Epithelial cell of esophagus (primary cell): ENCODE measurements at places on chromosomes 12 and 14.
A peak's percentile ranks its signal among the peaks of the same experiment; 100 is the strongest.

- peak; percentile 95 for DNase-seq
These were observed 149.7 kb upstream of the ARHGAP5 start for GRCh38 chr14:31927348-31927832.

DNA sequence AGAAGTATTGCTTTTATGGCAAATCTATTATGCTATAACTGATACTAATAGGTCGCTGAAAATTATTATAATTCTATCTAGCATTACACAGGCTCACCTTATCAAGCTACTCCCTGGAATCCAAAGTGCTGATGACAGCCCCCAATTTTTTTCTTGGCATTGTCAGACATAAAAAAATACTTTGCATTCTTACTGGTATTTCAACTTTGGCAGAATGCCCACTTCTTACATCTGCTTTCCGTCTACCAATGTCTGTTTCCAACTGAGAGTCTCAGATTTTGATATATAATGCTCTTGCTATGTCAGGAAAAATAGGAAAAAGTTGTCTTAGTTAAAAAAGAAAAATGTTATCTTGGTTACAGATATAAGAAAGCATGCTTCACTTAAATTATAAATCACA lies 615.4 kb downstream of the C12orf50 start:
- DNase-seq, result peak; percentile 6

DNA sequence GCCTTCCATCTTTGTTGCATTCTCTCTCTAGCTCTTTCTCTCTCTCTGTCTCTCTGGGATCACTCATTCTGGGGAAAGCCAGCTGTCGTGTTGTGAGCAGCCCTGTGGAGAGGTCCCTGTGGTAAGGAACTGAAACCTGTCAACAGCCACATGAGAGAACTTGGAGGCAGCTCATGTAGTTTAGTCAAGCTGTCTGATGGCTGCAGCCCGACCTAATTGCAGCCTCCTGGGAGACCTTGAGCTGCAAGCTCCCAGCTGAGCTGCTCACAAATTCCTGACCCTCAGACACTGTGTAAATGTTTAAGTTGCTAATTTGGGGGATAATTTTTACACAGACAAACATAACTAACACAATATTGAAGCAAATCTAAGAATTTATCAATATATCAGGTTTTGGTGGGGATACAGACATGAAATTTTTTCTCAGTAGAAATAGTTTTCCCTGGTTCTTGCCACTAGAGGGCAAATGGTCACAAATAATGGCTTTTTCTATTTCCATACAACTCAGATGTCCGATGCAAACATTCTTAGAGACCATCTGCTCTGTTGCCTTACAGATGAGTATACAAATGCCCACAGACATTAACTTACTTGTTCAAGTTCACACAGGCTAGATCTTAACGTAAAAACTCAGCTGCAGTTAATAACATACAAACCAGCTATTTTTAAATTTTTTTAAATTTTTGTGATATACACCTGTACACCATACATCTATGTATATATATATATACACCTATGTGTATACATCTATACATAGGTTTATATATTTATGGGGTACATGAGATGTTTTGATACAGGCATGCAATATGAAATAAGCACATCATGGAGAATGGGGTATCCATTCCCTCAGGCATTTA lies 15.5 kb upstream of the KRR1 start:
- DNase-seq, result peak; percentile 59

GRCh38 chr12:75712223-75712622 lies 200.8 kb upstream of the KRR1 start:
- DNase-seq, result peak; percentile 89

GRCh38 chr12:107225635-107226034 lies 132.3 kb upstream of the CRY1 start:
- no peak for DNase-seq

DNA sequence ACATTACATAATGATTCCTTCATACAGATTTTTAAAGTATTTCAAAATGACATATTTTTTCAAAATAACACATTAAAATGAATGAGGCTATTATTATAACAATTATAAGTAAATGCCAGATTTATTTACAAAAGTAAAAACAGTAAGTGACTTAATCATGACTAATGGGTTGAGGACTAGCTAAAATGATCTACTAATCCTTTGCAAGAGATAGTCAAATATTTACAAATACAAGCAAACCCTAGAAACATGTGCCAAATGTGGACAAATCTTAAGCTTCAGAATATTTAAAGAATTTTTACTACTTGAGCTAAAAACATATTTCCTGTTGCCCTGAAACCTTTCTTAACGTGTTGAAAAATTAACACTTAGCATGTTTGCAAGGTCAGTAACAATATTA lies 74.8 kb downstream of the KIF21A start:
- peak; percentile 26 for DNase-seq

DNA sequence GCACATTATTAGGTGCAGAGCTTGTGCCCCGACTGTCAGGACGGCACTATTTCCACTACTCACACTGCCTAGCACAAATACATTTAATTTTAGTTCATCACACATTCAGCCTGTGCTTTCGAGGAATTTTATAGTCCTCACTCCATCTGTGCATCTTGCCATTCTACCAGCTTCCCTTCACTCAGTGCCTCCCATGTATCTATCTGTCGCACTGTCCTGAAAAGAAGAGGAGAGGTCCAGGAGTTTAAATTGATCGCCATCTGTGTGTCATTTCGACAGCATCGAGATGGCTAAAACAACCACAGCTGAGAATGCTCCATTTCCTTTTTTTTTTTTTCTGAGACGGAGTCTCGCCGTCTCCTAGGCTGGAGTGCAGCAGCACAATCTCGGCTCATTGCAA lies 97.6 kb upstream of the FOXN3 start:
- no peak for DNase-seq

- peak; percentile 38 for DNase-seq
These were observed 12.1 kb downstream of the ZFHX2 start for GRCh38 chr14:23539248-23540140.

GRCh38 chr14:89576145-89576927 lies 159.3 kb upstream of the FOXN3 start:
- no peak for DNase-seq

- DNase-seq, result no peak
These were observed 38.5 kb downstream of the NT5DC3 start for GRCh38 chr12:103802586-103802886.

DNA sequence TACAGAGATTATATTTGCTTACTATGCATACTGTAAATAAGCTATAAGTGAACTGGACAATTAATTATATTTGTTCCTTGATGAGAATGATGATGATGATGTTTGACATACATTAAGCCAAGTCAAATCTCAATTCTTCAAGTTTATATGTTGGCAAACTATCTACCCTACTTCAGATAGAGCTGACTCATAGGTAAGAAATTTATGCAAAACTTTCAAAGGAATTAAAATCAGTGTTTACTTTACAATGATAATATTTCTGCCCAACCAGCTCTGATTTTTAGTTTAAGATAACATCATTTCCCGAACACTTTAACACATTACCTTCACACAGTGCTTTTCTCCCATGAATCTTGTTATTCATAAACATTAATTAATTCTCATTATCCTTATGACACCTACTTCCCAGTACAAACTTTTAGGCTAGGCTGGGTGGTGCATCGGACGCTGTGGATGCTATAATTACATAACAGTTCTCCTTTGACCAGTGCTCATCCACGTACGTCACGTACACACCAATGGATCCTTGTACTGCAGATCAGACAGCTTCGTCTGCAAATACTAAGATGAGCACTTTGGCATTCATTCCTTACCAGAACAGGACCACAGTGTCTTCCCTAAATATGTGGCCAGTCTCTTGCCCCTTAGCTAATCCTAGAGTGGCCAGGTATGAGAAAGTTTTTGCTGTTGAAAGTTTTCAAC lies 18.3 kb downstream of the BMP4 start:
- DNase-seq, result no peak

DNA sequence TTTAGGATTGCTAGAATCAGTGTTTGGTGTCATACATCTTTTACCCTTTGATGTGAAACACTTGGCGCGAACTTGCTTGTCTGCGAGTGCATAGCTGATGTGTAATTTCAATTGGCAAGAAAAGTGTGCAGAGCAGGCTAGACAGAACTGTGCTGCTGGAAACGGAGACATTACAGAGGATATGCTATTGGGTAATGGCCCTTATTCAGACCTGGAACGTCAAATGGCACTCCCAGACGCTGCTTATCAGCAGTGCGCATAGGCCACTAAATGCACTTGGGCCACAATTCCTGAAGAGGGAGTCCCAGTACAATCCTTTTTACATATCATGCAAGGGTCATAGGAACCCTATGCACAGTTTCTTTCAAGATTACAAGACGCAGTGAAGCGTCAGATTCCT lies 15.7 kb upstream of the SLC10A1 start:
- DNase-seq, result peak; percentile 32

DNA sequence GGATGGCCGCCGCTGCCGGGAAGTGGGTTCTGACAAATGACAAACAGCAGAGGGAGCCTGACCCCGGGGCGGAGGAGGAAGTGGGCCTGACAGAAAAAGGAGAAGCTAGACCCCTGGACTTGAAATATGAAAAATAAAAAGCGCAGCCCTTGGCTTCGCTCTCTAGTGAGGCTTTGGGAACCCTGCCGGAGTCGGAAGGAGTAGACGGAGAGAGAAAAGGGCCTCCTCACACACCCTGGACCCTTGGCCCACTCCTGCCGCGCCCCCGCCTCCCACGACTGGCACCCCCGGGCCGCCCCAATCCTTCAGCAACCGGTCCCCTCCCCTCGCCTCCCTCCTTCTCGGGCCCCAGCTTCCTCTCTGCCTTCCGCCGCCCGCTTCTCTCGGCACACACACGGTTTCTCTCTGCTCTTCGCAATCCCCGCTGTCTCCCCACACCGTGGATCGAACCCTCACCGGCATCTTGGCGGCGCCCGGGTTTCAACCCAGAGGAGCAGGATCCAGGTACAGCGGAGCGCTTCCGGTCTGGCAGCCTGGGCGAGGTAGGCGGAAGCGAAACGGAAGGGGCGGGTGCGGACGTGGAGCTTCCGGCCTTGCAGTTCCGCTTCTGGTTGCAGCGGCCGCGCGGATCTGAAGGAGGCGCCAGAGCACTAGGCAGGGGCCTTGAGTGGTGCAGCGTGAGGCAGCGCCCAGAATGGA lies at the start of gene ARPC3:
ARPC3 (minus strand) TSS at position 539 of the 699 bp plus-strand sequence; CDS start at position 462, 77 bp downstream.
- peak; percentile 97 for DNase-seq

- no peak for DNase-seq
These were observed 62.4 kb downstream of the PPM1A start for GRCh38 chr14:60311417-60311816.

DNA sequence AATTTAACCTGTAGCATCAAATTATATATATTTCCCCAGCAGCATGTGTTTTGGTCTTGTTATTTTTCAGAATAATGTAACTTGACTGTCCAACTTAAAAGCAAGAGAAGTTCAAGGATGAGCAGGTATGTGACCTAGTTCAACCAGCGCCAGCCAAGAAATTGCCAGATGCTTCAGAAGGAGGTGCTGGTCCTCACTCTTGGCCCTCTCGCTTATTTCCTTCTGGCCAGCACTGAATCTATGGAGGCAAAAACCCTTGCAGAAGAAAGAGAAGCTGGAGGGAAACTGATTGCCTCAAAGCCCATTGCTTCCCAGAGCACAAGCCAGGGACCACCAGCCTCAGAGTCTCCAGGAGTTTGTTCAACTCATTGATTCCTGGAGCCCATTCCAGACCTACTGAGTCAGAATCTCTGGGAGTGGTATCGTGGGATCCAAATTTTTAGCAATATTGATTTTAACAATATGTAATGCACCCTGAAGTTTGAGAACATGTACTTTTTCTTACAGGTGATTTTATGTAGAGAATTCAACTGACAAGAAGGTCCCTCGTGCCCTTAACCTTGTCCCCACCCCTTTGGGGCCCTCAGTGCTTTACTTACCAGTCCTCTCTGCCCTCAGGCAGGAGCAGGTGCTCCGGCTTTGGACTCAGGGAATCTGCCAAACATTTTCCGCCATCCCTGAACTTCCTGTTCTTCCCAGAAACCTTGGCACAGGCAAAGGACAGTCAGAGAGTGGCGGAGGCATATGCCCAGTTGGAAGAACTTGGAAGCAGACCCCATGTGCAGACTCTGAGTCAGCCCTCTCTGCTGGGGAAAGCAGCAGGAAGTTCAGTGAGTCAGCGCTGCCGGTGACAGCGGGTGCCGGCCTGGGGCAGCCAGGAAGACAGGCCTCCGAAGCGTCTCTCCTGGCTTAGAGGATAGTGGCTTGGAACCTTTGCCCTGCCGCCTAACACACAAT lies 10.4 kb downstream of the BEST3 start:
- DNase-seq, result peak; percentile 95

- DNase-seq, result peak; percentile 35
These were observed 18.5 kb downstream of the ATL1 start for GRCh38 chr14:50578433-50578832.

GRCh38 chr12:449203-449602 lies 10.5 kb upstream of the B4GALNT3 start:
- no peak for DNase-seq

- DNase-seq, result no peak
These were observed 11.8 kb upstream of the TBK1 start for GRCh38 chr12:64440100-64440499.

DNA sequence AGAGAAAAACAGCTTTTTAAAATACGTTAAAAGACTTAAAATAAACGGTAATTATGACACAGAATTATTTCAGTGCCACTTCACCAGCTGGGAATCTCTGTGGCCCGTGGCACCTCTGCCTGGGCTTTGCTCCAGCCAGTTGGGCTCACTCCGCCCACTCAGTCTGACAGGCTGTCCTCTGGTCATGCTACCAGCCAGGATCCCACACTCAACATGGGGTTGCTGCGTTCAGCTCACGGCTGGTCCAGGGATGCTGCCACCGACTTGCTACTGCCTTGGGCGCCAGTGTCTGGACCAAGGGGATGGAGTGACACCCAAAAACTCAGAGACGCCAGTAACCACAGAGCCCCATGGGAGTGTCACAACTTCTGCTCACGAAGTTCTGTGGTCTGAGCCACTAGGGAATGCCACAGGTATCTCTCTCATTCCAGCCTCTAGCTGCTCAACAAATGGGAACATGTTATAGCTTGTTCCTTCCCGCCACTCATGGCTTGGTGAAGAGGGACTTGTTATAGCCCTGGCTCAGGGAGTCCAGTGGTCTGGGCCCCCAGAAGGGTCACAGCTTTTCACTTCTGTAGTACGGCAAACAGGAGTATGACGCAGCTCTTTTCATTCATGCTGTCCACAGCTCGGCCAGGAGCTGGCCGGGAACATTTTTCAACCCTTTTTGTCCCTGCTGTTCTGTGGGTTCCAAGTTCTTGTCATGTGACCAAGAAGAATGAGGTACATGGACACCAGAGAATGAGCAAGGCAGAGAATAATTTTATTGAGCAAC lies 23.4 kb upstream of the ATXN7L3B start:
- DNase-seq, result no peak

GRCh38 chr12:117282490-117282889 lies 78.9 kb downstream of the NOS1 start:
- no peak for DNase-seq

DNA sequence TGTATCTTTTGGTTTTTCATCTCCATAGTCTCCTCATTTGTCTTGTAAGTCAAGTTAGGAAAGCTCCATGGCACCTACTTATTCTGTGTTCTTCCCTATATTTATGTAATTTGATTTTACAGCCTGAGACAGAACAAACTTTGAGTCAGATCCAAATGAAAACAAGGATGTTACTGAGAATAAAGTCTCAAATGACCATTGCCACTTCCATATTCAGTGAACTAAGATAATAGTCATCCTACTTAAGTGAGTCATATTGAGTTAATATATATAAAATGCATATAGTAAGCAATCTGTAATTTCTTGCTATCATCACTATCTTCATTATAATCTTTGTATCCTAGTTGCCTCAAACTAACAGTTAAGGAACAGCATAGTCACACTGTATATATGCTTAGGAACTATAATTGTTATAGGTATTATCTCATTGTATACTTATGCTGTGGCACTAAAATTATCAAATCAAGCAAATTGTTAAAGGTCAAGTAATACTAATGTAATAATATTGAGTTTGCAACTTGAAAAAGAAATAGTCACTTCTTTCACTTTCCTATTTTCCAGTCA lies 30.8 kb downstream of the TMTC3 start:
- peak; percentile 41 for DNase-seq
